ENCODE measurements at places on chromosomes 12 and 14. TPM values are rescaled to one million over a fixed set of nuclear protein-coding genes. Genes with fewer than 3 reads are reported as not detected.

- no peak for DNase-seq
Observed at GRCh38 chr12:51346581-51346980, at the start of gene CELA1. TSS of gene CELA1 (minus strand) at chr12:51346679. CDS start at chr12:51346638, 41 bp downstream.

- DNase-seq: peak; percentile 46
Observed at GRCh38 chr12:102769323-102769916, 147.6 kb downstream of the PAH start.

LRTM2 gene
- not detected for total RNA-seq

- DNase-seq: no peak
Observed at GRCh38 chr14:51464411-51464810, 187.3 kb upstream of the FRMD6 start.

GRCh38 chr12:46402941-46403718 lies 30.6 kb upstream of the SLC38A2 start:
- DNase-seq: peak; percentile 36

DNA sequence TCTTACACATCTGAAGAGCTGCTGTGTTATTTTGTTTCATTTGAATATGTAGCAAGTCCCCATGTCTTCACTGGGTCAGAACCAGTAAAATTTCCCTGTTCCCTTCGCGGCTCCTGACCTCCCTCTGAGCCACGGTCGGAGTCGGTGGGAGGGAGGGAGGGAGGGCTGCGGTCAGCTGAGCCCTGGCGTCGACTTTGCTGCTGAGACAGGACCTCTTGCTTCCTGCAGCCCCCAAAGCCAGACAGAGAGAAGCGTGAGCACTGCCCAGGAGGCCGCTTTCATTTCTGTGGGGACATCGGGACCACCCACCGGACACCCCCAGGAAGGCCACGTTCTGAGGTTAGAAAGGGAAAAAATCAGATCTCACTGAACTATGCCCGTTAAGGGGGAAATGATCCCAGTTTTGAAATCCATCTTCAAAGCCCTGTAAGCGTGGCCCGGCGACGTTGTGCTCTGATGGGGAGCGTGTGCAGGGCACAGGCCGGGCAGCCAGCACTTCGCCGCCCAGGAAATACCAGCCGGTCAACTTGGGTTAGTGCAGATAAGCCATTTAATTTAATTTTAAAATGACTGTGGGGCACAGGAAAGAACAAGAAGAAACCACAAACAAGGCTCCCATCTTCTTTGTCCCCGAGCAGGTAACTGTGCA lies 42.1 kb downstream of the NOC4L start:
- no peak for DNase-seq

- no peak for DNase-seq
Observed at GRCh38 chr12:47832263-47832933, 12.7 kb upstream of the HDAC7 start.

GRCh38 chr12:110698171-110698902 lies 9.4 kb upstream of the HVCN1 start:
- DNase-seq: peak; percentile 73

GRCh38 chr12:80925237-80925636 lies 12.5 kb downstream of the LIN7A start:
- DNase-seq: no peak

TMEM132C gene
- not detected for total RNA-seq

DNA sequence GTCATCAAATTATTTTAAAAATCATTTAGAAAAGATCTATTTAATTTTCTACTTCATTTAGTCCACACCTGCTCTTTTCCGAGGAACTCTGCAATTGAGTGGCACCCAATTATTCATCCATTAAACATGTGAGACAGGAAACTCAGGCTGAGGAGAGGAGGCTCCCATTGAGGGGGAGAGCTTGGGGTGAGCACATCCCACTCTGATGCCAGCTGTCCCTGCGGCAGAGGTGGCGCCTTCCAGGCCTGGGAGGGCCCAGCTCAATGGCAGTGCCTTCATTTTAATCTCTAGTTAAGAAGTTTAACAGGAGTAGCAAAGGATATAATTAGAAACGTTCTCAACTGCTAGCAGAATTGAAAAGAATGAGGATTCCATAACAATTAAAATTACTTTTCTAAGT lies 92.0 kb downstream of the ITPR2 start:
- DNase-seq: no peak

DNA sequence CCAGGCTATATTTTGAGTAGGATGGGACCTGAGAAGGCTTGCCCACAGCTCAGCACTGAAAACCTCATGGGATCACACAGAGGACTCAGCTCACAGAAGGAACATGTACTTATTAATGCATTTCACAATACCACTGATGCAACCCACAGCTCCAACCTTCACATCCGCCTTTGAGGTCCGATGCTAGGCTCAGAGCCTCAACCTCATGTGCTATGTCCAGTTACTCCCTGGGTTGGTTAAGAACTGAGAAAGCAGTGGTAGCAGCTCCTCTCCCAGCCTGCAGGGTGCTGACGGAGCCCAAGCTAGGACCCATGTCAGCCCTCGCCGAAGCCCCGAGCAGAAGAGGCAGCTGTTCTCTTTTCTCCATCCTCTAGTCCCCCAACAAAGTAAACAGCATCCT lies 52.9 kb downstream of the SPTB start:
- no peak for DNase-seq
